ENCODE measurements at places on chromosomes 7 and 10.

DNA sequence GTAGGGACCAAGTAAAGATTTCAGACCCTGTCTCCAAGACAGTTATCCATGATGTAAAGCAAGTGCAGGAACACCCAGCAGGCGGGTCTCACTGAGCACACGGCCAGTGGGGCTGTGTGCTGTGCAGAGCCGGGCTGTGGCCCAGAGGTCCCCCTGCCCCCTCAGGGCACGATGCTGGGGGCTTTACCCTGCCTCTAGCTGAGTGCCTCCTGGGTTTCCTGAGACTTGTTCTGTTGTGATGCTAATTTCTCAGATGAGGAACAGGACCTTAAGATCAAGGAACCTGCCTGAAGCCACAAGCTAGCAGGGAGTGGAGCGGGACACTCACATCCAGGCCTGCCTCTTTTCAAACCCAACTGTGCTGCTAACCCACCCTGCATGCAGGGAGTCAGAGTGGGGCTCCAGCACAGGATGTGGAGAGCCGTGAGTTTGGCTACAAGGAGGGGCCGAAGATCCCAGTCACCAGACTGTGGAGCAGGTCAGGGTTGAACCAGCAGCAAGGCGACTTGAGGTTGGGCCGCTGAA, 76.1 kb upstream of the LYZL2 start:
- DNase-seq = no peak

GRCh38 chr10:71772832-71773220, 494 bp downstream of the VSIR start:
- DNase-seq = no peak

GRCh38 chr7:79124331-79124730, 329.1 kb downstream of the MAGI2 start:
- no peak for DNase-seq

DNA sequence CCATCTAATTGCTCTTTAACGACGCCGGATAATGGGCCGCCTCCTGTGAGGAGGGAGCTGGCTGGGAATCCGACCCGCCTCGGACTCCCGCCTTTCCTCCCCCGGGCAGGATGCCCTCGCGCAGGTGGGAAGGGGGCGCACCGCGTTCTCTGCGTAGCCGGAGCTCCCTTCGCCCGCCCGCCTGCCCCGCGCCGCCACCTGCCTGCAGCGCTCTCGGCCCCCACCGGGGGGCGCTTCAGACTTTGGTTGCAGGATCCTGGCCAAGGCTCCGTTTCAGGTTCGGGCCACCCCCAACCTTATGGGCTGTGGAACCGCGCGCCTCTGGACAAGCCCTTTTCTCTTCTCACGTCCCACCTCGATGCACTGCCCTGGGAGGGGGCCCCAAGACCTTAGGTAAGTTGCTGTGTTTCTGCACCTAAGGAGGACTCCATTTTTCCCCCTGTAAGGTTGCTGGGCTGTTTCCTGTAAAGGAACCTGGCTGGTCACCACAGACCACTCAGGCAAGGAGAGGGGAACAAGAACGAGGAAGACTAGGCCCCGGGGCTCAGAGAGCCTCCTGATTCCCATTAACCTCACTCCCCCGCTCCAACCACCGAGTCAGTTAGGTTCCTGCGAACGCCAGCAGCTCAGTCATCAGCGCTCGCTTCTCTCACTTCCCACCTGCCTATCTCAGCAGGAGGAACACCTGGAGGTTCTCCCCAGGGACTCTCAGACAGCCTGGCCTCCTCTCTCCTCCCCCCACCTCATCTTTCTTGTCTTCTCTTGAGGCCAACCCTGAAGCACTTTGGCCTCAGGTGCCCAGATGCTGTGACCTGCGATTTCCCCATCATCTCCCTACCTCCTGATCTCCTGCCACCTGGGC, 11.3 kb upstream of the KAZALD1 start:
- peak; percentile 52 for DNase-seq

- no peak for DNase-seq
Measured at GRCh38 chr7:36949711-36950600, 225.7 kb upstream of the AOAH start.

- DNase-seq = no peak
Measured at GRCh38 chr7:55532150-55532917, 40.0 kb downstream of the VOPP1 start.

DNA sequence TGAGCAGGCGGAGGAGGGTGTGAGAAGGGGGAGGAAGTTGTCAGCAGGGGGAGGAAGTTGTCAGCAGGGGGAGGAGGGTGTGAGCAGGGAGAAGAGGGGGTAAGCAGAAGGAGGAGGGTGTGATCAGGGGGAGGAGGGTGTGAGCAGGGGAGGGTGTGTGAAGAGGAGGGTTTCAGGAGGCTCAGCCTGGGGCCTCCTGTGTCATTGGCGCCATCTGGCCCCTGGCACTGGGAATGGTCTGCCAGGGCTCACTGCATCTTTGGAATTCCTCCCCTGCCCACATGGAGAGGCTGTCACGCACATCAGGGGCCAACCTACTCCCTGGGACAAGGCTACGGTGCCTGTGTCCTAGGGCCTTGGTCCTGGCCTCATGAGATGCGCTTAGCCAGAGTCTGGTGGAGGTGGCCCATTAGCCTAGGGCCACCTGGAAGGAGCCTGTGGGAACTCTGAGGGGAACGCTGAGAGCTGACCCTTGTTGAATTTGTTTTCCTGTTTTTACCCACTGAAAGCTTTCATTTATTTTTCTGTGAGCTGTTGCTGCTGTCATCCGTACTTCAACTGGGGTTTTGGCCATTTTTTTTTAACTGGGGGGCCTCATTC, 18.0 kb downstream of the CAMK2B start:
- no peak for DNase-seq

GRCh38 chr10:36888925-36889573, 236.3 kb upstream of the ANKRD30A start:
- no peak for DNase-seq

DNA sequence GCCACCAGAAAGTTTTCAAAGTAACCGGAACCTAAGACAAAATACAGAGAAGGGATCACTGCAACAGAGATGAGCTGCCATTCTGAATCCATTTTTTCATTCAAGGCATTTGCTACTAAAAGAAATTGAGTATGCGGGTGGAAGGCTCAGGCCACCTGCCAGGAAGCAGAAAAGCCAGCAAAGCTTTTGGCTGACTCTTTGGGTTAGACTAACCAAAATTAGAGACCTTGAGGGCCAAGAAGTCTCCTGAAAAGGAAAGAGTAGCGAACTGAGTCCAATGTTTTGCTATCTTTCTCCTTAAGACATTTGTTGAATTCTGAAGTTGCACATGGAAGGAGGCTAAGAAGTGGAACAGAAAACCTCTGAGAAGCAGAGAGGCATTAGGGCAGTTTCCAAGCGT, 79.0 kb downstream of the FAS start:
- DNase-seq = no peak

DNA sequence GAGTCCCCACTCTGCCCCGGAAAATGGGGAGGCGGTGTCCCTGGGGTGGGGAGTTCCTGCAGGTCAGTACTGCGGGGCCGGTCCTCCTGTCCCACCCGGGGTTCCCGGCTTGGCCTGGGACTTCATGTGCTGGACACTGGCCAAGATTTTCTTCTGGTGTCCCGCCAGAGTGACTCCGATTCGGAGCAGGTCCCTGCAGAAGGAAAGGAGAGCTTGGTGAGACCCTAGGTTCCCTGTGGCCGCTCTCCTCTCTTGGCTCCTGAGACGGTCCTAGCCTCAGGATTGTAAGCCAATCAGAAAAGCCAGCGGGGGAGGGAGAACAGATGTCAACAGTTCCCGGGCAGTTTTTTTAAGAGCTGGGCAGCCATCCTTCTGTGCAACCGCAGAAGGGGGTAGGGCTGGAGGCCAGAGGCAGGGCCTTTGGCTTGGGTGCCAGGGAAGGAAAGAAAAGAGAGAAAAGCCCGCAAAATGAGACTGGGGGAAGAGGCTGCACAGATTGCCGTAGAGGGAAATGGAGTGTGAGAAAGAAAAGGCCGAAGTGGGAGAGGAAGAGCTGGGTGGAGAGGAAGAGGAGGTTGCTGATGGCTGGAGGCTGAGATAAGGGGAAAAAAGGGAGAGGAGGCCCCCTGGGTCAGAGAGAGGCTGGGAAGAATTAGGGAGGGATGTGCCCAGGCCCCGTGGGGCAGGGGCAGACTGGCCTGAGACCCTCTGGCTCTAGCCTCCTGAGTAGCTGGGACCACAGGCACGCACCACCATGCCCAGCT, 23.7 kb downstream of the EPHB4 start:
- no peak for DNase-seq

DNA sequence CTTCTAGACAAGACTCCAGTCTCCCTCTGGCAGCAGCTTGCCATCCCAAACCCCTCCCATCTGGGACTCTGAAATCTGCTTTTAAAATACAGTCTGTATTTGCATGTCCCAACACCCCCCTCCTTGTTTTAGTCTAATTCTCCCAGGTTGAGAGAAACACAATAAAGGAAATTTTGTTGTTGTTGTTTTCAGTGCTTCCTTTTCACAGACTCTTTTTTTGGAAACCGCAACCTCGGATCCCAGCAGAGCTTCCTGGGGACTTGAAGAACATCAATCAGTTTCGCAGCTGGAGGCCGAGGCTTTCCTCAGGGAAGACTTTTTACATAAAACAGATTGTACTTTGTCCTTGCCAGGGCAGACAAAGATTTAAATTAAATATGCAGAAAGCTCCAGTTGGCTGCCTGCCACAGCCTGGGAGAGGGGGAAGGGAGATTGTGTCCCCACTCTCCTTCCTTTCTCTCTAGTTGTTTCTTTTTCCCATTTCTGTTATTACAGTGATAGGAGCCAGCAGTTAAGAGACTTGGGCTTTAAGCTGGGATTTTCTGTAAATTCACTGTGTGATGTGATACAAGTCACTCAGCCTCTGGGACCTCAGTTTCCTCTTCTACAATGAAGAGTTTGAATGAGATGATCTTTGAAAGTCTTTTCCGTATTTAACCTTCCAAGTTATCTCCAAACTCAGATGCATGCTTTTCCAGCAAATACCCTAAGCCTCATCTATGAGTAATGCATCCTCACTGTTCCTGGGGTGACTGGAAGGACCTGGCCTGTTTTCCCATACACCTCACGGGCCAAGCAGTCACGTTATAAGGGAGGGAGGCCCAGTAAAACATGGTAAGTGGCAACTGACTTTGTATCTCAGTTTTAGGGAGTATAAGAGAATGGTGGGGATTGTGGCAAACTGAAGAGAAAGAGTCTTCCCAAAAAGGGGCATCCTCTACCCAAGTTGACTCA, 192.3 kb downstream of the REEP3 start:
- DNase-seq = no peak

- no peak for DNase-seq
Measured at GRCh38 chr7:117448655-117449054, 21.4 kb upstream of the ASZ1 start.

GRCh38 chr10:43372765-43373361, 1.4 kb downstream of the FXYD4 start:
- DNase-seq = no peak

GRCh38 chr10:79351332-79351731, 4.1 kb downstream of the PPIF start:
- no peak for DNase-seq

- no peak for DNase-seq
Measured at GRCh38 chr10:119199231-119199992, 8.0 kb upstream of the GRK5 start.

DNA sequence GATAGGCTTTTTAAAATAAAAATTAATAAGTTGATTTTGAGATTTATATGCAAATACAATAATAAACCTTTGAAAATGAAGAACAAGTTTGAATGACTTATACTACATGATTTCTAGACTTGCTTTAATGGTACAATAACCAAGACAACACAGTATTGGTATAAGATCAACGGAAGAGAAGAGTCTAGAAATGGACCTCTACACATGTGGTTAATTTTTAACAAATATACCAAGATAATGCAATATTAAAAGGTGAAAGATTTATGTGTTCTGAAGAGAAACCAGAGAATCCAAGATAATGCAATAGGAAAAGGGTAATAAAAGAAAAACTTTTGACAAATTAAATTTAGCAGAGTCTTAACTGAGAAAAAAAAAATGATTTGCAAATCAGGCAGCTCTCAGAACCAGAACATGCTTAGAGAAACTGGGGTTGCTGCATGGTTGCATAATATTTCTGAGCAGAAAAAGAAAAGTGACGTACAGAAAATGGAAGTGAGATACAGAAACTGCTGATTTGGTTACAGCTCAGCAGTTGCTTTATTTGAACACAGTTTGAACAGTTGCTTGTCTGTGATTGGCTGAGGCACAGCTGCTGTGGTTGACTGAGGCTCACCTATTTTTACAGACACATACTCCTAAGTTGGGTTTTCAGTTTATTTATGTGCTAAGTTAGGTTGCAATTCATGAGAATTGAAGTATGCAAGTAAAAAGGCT, 365.9 kb downstream of the CRPPA start:
- DNase-seq = no peak

GRCh38 chr7:47345857-47346298, 236.0 kb downstream of the TNS3 start:
- no peak for DNase-seq

DNA sequence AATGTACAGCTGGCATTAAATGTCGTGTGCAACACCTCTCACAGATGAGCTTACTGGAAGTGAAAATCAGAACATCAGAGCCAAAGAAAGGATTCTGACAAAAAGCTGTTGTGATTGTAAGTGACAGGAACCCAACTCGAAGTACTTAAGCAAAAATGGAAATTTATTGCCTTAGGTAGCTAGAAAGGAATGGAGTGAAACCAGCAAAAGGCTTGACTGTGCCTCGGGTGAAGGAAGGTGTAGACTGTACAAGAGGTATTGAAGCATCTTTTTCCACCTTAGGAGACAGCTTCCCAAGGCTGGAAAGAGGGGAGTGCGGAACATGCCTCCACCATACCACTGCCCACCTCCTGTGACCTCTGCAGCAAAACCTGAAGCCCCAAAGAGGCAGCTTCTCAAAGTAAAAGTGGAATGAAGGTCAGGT, 27.3 kb upstream of the ITGB1 start:
- DNase-seq = no peak

DNA sequence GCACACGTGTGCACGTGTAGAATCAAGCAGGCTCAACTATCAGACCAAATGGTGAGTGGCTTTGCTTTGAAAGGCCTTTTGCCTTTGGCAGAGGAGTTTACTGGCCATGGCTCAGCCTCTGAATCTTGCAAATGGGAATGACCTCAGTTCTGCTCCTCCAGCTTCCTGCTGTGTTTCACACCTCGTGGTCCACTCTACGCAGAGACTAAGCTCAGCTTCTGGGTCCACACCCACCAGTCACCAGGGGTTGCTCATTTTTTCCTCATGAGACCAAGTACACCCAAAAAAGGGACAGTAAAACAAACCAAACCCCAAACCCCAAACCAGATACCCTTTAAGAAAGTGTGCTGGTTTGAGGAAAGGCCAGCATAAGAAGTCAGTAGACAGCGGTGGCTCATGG, 236.4 kb downstream of the DNAJB6 start:
- DNase-seq = no peak

Data from stimulated activated CD4-positive, alpha-beta T cell treated with anti-CD3 and anti-CD28 coated beads, TNF-alpha, amount 100 ng/mL, for 24 hours (primary cell).